ENCODE measurements at places on chromosomes 2 and 18.
A peak's percentile ranks its signal among the peaks of the same experiment; 100 is the strongest.

- no peak for DNase-seq
Observed at GRCh38 chr2:51213826-51214225, 181.9 kb upstream of the NRXN1 start.

- peak; percentile 77 for DNase-seq
Observed at GRCh38 chr2:174492963-174493431, 6.2 kb upstream of the GPR155 start.

DNA sequence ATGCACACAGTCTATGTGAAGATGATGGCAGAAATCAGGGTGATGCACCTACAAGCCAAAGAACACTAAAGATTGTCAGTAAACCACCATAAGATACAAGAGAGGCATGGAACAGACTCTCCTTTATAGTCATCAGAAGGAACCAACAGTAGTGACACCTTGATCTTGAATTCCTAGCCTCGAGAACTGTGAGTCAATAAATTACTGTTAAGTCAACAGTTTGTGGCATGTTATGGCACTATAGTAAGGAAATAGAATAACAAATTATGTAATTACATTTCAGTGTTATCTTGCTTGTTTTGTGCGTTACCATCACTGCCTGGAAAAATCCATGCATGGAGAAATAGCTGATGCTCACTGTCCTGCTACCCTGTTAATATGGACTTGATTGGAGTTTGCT is 110.2 kb upstream of the LRP1B start:
- DNase-seq = no peak

GRCh38 chr18:22337833-22338232 is 79.9 kb downstream of the CTAGE1 start:
- DNase-seq = no peak

GRCh38 chr2:10948188-10948564 is 36.4 kb downstream of the KCNF1 start:
- DNase-seq = no peak

- no peak for DNase-seq
Observed at GRCh38 chr2:109374548-109375130, 239.1 kb downstream of the SEPTIN10 start.

- DNase-seq = no peak
Observed at GRCh38 chr18:37658894-37659293, 93.3 kb upstream of the CELF4 start.

GRCh38 chr2:219142329-219142728 is 18.3 kb downstream of the NHEJ1 start:
- DNase-seq = no peak

DNA sequence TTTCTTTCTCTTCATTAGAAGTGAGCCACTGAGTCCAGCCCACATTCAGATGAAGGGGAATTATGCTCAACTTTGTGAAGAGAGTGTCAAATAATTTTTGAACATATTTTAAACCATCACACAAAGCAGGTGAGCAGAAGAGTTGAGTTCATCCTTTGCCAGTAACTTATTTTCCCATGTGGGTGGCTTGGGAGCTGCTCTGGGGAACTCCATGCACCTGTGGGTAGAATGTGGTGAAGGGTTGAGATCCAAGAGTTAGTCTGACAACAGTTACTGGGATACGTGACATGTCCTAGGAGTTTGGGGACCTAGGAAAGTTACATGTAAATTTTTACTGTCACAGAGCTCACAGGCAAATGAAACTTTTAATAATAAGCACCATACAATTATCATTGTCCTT is 21.6 kb downstream of the MAPK4 start:
- DNase-seq = no peak

GRCh38 chr2:25597881-25598280 is 75.5 kb downstream of the DTNB start:
- no peak for DNase-seq

GRCh38 chr18:79647307-79647706 is 32.3 kb upstream of the CTDP1 start:
- no peak for DNase-seq

DNA sequence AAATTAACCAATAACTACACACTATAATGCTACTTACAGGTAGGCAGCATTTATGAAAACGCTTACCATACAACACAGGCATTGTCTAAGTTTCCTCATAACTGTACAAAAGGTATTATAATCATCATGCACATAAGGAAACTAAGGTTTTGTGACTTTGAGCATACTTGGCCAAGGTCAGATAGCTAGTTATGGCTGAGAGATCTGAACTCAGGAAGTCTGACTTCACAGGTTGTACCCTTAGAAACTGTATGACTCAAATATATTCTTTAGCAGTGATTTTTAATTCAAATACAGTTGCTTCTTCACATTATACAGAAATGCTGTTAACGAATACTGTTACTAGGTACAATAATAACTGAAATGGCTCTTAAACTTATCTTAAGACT is 89.3 kb downstream of the TRIP12 start:
- peak; percentile 6 for DNase-seq

- no peak for DNase-seq
Observed at GRCh38 chr2:10310309-10310888, 7.7 kb downstream of the HPCAL1 start.

DNA sequence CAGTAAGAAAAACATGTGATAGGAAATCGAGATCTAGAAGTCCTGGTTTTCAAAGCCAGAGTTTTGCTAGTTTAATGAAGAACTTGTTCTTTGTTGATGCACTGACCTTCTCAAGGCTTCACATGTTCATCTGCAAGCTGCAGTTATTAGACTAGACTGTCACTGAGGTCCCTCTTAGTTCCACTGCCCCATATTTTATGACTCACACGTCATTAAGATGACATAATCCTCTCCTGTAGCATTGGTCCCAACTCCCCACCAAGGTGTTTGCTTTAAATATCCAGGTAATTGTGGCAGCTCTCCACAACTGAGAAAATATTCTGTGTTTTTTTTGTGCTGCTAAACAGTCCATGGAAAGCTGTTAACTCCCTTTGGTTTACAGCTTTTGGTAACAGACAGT is 149.7 kb downstream of the MREG start:
- DNase-seq = no peak

DNA sequence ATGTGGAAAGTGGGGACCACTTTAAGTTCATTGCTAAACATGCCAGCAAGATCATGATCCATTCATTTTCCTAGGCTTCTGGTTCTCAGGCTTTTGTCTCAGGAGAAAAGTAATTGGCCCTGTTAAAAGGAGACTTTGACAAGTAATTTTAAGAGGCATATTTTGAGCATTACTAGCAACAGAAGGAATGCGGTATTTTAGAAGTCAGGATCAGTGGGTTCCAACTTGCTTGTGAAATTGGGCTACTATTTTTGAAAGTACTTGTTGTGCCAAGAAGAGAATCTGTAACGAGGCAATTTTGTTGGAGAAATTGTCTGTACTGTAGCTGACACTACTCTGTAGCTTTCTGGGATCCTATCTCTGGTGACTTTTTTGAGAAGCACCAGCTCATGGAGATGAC is 59.4 kb downstream of the CERS6 start:
- no peak for DNase-seq

- DNase-seq = no peak
Observed at GRCh38 chr2:106885971-106886915, at the start of gene ST6GAL2. Gene ST6GAL2, minus strand, starts transcription at chr2:106886167. Its CDS starts 42,190 bp downstream, at chr2:106843977.

DNA sequence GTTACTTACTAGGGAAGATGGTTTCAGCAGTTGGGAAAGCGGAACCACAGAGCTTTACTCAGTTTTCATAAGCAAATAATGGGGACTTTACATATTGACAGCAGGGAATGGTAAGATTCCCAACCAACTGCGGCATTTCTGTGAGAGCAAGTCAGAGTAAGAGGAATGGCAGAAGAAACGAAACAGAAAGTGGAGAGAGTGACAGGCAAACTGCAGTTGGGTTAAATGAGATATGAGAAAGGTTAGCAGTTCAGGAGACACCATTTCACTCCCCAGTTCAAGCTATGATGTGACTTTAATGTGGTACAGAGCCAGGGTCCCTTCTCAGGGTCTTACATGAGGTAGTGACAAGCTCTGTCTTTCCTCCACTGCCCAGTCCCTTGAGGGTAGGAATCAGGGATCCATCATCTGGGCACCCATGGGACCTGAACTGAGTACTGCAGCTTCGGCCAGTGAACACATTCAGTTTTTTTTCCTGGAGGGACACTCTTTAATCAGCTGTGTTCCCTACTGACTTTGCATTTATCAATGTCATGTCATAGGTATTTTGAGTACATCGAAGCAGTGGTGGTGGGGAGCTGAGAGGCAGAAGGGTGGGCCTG is 33.0 kb upstream of the GREB1 start:
- no peak for DNase-seq

DNA sequence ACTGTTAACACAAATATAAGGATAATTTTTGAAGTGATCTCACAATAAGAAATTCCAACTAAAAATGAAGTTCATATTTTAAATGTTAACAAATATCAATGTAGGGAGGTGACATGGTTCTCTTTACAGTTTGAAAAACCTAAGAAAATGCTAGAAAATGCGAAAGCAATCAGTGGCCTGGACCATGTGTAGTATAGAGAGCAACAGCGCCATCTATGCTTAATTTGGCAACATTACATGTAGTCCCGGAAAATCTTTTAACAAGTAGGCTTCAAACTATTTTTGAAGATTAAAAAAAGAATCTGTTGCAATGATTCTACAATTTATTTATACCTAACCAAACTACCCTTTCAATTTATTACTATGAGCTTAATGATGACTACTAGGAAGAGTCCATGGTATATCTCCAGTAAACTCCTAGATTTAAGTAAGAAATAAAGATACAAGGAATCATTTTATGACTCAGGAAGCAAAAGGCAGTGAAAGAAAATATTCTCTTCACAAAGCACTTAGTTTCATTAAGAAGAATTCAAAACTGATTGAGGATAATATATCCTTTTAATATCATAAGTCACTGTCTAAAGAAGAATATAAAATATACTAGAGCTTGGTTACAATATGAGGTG is 33.3 kb downstream of the NDUFA10 start:
- DNase-seq = peak; percentile 30

DNA sequence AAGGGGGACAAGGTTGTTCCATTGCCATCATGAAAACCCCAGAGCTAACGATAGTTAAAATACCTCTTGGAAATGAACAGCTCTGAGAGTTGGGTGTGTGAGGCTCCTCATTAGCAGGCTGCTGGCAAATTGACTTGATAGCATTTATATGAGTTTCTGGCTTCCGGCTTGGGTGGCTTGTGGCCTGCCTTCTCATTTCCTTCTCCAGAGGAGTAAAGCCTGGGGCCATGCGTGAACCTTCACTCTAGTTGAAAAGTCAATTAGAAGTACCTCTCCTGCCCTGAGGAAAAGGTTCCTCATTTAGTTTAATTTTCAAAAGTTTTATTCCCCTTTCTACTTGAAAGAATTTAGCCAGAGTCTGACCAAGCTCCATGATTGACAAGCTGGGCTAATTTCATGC is 67.1 kb downstream of the MGAT5 start:
- DNase-seq = peak; percentile 59

DNA sequence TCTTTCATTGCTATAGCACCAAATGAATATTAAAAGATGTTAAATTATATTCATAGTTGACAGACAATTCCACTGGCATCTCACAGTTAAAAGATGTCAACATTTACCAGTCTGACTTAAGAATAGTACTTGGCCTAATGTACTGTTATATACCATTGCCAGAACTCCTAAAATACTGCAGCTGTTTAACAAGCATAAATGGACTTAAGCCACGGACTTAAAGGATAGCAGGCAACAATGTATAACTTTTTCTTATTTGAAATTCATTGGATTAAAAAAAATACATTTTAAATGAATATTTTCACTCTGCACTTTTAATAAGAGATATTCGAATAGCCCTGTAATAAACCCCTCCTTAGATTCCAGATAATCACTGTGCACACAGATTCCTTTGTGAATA is 3.8 kb downstream of the TCF4 start:
- no peak for DNase-seq

- DNase-seq = no peak
Observed at GRCh38 chr2:100412881-100413321, 4.6 kb downstream of the CHST10 start.

DNA sequence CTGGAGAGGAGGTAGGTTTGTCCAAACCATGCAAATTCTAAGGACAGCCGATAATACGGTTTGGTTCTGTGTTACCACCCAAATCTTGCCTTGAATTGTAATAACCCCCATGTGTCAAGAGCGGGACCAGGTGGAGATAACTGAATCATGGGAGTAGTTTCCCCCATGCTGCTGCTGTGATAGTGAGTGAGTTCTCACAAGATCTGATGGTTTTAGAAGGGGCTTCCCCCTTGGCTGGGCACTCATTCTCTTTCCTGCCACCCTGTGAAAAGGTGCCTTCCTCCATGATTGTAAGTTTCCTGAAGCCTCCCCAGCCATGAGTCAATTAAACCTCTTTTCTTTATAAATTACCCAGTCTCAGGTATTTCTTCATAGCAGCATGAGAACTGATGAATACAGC is 295.2 kb downstream of the NBAS start:
- no peak for DNase-seq

DNA sequence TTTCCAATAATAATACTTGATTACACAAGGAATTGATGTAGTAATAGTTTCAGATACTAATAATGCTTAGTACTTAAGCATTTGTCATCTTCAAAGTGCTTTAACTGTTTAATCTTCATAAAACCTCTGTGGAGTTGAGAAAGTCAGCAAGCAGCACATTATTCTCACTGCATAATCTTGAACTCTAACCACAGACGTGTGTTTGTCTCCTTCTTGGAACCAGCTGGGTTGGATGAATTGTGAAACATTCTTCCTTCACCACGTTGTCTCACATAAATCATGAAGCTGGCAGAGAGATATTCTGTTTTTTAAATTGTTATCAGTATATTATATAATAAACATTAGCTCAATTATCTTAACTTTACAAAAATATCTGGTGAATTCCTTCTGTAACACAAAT is 55.1 kb upstream of the LDAH start:
- DNase-seq = no peak

- DNase-seq = no peak
Observed at GRCh38 chr2:60334610-60335009, 218.8 kb downstream of the BCL11A start.

GRCh38 chr2:179518830-179519229 is 254.2 kb upstream of the SESTD1 start:
- no peak for DNase-seq

DNA sequence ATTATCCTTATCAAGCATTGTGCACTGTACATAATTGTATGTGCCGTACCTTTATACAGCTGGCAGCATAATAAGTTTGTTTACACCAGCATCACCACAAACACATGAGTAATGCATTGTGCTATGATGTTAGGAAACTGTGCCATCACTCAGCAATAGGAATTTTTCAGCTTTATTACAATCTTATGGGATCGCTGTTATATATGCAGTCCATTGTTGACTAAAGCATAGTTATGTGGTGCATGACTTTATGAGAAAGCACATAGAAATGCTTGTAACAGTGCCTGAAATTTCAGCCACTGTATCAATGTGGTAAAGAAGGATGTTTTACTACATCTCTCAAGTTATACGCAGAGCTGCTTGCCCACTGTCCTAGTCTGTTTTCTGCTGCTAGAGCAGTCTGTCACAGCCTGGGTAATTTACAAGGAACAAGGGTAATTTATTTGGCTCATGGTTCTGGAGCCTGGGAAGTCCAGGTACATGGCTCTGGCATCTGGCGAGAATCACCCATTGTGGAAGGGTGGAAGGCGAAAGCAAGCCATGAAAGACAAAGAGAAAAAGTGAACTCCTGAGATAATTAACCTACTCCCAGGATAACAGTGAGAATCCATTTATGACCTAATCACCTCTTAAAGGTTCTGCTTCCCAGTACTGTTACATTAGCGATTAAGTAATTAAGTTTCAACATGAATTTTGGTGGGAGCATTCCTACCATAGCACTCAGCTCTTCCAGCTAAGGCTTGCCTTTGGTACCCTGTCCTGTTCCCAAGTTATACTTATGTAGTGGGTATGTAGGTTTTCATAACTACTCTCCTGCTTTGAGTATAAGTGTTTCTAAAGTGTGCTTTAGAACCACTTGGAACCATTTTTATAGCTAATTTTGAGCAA is 4.6 kb downstream of the MAP3K20 start:
- no peak for DNase-seq

All from CD4-positive, alpha-beta T cell treated with Interleukin-6 at 100 ng/mL for 8 hours (primary cell).